ENCODE measurements at places on chromosomes 3 and 15.

DNA sequence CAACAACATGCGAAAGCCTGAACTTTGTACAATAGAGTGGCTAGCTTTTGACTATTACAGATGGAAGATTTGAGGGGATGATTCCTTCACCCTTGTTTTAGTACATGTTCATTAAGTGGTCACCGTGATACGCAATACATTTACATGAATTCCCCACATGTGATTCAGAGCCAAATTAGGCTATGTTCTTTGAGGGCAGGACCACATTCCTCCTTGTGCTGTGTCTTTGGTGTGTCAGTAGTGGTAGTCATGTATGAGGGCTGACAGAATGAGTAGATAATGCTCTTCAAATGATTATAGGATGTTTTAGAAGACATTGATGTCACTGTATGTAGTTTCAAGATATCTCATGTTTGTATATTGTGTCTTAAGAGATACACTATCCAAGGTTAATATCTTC lies 12.1 kb downstream of the PTPRG start:
- DNase-seq = no peak

GRCh38 chr3:142278451-142278850 lies 53.1 kb upstream of the GK5 start:
- no peak for DNase-seq

- no peak for DNase-seq
These were observed 43.2 kb downstream of the MINAR1 start for GRCh38 chr15:79475306-79475705.

- no peak for DNase-seq
These were observed 58.5 kb downstream of the ADAMTS7 start for GRCh38 chr15:78752492-78753358.

- no peak for DNase-seq
These were observed 741.0 kb downstream of the MCTP2 start for GRCh38 chr15:94972314-94972713.
